ENCODE measurements at places on chromosomes 11 and 22.

DNA sequence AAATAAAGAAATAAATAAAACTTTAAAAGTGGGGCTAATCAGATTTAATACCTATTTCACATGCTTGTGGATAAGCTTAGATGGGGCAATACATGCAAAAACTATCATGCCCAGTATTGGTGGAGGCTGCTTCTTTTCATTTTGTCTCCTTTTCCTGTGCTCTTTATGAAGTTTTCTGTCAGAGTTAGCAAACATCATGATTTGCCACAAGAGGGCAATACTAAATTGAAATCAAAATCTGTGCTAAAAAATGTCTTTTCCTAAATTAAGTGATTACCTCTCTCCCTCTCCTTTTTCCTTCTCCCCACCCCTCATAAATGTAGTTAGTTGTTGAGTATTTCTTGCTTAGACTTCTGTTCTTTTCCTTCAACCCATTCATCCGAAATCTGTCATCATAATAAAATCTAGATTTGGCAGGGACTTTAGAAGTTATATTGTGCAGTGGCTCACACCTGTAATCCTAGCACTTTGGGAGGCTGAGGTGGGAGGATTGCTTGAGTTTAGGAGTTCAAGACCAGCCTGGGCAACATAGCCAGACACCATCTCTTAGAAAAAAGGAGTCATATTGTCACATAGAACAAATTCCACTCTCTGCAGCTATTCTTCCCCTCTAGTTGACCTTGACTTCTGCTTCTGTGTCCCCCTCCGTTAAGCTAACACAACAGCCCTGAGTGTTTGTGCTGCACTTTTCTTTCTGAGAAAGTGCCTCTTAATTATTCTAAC, 4.7 kb upstream of the ARHGAP42 start:
- DNase-seq = no peak

GRCh38 chr11:134518616-134519389, 106.8 kb upstream of the B3GAT1 start:
- no peak for DNase-seq

GRCh38 chr22:42642806-42643633, 2.6 kb upstream of the ATP5MGL start:
- DNase-seq = no peak

- no peak for DNase-seq
Measured at GRCh38 chr11:120649316-120649715, 137.8 kb downstream of the GRIK4 start.

DNA sequence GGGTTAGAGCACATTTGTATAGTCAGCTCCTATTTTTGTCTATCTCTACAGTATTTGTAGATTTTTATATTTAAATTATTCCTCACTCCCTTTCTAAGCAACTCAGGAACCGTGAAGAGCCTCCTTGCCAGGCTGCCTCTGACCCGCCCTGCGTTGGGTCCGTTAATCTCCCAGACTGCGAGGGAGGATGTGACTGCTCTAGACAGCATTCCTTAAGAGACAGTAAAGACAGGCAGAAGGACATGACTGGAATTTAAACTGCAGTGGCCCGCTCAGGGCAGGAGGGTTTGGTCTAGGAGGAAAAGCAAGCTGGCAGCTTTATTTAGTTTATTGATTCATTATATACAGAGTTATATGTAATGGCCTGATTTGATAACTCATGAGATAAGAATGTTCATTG, 413.7 kb downstream of the TMEM135 start:
- DNase-seq = no peak

- DNase-seq = no peak
Measured at GRCh38 chr22:49976439-49977175, 16.0 kb downstream of the PIM3 start.

- no peak for DNase-seq
Measured at GRCh38 chr22:31206896-31207687, 5.0 kb upstream of the LIMK2 start.

- no peak for DNase-seq
Measured at GRCh38 chr22:39171623-39172264, 19.3 kb upstream of the CBX7 start.

DNA sequence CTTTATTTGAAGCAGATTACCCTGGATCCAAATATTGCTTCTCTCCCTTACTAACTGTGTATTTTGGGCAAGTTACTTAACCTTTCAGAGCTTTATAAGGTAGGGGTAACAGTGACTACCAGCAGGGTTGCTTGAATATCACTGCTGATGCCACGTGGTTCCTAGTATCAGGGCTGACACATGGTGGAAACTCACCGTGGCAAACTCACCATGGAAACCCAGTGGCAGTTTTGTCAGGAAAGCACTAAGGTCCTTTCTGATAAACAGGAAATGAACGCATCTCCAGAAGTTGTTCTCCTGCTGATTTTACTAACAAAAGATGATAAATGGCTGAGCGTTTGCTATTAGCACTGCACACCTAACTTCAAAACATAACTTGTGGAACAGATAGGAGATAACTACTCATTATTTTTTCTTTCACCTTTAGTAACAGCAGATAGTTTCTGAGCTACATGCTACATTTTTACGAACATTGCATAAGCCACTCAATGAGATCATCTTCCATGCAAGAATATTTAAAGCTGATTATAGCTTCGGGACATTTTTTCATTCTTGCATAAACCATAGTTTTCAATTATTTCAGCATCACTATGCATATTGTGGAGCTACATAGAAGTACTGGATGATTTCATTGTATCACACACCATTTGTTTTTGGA, 59.7 kb upstream of the RAG2 start:
- DNase-seq = no peak

DNA sequence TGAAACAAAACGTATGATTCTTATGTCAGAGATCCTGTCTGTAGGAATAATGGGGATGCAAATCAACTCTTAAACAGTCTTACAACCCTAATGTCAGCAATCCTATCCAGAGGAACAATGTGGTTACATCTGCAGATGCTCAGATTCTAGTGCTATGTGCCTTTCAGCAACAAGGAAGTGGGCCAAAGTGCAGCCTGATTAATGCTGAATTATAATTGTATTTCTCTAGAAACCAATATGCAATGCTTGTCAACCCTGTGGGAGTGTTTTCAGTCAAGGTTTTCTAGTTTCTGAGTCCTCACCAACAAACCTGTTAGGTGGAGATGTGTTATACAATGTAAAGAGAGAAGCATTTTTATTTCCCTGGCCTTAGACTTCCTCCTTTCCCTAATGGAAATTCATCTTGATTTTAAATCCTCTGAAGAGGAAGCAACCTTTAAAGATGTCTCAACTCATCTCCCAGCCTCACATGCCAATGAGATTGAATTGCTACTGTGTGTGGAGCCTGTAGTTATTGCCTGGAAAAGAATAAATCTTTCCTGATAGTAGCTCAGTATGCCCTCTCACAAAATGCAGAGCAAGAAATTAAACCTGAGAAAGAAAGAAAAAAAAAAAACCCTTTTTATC, 26.2 kb upstream of the TMEM123 start:
- no peak for DNase-seq

GRCh38 chr22:30733181-30733631, 38.5 kb downstream of the OSBP2 start:
- DNase-seq = no peak

- DNase-seq = no peak
Measured at GRCh38 chr11:94791216-94791889, 23.2 kb downstream of the AMOTL1 start.

GRCh38 chr11:63764679-63765647, 3.6 kb downstream of the ZFTA start:
- DNase-seq = no peak

DNA sequence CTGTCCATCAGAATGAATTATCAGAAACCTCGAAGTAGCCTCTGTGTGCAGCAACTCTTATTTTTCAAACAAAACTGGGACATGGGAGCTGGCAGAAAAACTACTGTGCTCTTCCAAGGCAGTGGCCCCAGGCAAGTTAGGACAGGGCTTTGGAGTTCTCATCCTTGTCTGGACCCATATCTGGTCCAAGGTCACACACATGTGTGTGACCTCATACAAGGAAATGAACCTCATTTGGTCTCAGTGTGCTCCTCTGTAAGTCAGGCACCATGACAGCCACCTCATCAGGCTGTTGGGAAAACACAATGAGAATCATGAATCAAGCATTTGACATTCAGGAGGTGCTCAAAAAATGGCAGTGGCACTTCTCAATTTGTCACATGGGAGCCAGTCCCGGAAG, 25.8 kb downstream of the LARGE1 start:
- no peak for DNase-seq

DNA sequence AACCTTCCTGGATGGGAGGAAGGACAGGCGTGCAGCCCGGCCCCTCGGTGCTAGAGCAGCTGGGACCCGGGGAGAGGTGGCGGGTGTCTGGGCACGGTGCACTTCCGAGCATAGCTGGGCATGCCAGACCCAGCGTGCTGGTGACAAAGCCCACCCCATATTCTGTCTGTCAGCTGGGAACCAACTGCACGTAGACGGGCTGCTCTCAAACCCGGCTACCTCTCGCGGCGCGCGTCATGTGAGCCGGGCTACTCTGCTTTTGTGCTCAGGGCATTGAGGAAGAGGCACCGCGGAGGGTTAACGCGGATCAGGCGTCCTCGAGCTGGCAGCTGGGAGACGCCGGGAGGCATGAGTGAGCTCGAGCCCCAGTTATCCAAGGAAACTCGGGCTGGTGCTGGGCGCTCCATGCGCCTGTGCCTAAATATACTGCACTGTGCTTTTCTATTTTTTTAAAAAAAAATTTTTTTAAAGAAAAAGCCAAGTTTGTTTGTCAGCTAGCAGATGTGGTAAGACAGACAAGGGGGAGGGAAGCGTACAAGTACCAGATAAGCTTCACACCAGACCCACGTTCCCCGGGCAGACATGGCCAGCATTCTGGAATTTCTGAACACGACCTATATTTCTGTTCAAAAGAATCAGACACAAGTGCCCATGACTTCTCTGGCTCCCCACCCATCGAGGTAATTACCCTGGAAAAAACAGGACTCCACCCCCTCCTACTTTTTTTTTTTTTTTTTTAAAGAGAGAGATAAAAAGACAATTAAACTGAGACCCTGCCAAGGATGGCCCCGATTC, 425.6 kb downstream of the SHANK2 start:
- no peak for DNase-seq

DNA sequence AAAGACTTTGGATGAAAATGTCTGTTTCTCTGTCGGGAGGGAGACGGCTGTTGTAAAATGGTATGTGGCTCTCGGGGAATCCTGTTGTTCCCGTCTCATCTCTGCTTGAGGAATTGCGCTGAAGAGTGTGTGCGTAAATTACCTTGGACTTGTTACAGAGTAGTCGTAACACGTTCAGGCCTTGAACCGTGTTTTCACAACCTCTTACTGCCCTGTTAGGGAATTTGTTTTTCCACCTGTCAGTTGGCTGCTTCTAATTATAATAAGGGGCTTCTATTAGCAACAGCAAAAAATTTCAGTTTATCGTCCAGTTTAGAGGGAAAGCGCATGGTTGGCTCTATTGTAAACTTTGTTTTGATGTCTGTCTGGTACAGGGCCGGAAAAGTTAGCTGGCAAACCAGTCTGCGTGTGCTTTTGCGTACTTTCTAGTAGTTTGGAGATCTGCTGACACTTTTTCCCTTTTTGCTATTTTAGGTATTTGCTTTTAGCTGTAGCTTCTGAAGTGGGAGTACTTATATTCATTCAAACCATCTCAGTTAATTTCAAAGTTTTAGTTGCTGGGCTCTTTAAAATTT, 1.5 kb downstream of the HIPK3 start:
- no peak for DNase-seq

GRCh38 chr11:44626645-44627044, 61.2 kb downstream of the CD82 start:
- DNase-seq = no peak

DNA sequence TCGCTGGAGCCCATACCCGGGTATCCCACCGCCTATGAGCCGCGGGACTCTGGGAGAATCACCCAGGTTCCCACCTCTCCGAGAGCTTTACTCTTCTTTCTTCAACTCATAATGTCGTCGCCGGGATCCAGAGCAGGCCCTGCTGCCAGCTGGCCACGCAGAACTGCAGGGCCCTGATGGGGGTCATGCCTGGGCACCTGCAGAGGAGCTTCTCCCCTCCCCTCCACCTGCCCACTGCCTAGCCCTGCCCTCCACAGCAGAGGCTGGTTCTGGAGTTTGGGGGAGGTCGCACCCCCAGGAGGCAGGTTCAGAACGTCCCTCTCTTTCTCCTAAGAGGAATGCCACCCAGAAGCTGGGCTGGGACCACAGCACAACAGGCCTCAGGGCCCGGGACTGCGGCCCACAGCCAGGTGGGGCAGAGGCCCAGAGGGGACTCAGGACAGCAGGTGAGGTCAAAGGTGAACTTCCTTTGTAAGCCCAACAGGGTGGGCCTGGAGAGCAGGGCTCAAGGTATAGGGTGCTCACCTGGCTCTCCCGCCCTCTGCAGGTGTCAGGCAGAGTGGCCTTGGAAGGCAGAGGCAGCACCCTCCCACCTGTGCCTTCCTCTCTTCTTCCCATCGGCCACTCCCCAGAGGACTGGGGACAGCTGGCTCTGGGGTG, 1.9 kb downstream of the SLC25A45 start:
- DNase-seq = no peak

DNA sequence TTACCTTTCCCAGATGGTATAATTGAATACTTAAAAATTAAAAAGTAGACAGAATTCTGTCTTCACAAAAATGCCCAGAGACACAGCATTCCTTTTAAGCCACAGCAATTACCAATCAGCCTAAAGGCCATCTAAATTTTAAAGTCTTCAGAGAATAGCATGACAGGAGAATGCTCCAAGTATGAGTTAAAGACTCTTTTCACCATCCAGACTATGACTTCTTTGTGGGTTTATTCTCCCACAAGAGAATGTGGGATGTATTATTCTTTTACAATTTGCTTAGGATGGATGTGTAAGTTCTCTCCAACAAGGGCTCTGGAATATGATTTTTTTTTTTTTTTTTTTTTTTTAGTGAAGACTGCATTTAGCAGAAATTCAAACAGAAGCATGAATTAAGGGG, 249.9 kb downstream of the TTC28 start:
- DNase-seq = no peak

- DNase-seq = no peak
Measured at GRCh38 chr11:45248501-45249011, 37.6 kb downstream of the SYT13 start.
